ENCODE measurements at places on chromosomes 1 and 21.
A peak's percentile ranks its signal among the peaks of the same experiment; 100 is the strongest.

DNA sequence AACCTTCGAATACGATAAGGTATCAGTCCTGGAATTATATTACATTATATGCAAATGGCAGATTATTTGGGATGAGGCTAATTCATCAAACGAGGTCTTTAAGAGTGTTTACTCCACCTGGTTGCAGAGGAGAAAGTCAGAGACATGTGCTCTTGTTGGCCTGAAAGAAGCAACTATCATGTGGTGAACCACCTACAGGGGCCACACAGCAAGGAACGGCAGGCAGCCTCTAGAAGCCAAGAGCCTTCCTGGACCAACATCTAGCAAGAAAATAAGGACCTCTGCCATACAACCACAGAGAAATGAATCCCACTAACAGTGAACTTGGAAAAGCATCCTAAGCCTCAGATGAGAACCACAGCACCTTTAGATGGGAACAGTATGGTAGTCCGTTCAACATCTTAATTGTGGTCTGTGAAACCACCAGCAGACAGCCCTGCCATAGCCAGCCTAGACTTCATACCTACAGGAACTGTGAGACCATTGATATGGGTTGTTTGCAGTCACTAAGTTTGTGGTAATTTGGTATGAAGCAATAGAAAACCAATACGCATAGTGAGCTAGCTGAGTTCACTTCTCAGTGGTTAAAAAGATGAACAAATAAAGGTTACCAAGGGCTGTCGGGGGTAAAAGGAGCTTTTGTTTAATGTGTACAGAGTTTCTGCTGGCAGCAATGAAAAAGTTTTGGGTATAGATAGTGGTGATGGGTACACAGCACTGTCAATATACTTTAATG lies 345.7 kb upstream of the RUNX1 start:
- no peaks in the 10 kb centered on the region for H3K4me1 ChIP-seq
- no peak overlapping the region for H3K27ac ChIP-seq
- DNase-seq = no peak

GRCh38 chr1:50704126-50704525 lies 255.9 kb downstream of the FAF1 start:
- no peak overlapping the region for H3K4me3 ChIP-seq
- H3K27me3 ChIP-seq = no peaks in the 10 kb centered on the region
- no peak overlapping the region for H3K27ac ChIP-seq
- H3K36me3 ChIP-seq = no peaks in the 10 kb centered on the region
- DNase-seq = peak; percentile 52
- H3K4me1 ChIP-seq = peaks cover 68% of the 10 kb centered on the region

- H3K4me1 ChIP-seq = peaks cover 15% of the 10 kb centered on the region
- H3K4me3 ChIP-seq = no peak overlapping the region
- H3K27ac ChIP-seq = peak overlapping the region; percentile 66
- H3K27me3 ChIP-seq = peaks cover 7% of the 10 kb centered on the region
- H3K36me3 ChIP-seq = no peaks in the 10 kb centered on the region
- DNase-seq = no peak
Observed at GRCh38 chr1:15578921-15579682, 5.7 kb downstream of the AGMAT start.

GRCh38 chr1:225827076-225827475 lies 17.2 kb downstream of the EPHX1 start:
- H3K36me3 ChIP-seq = no peaks in the 10 kb centered on the region
- no peak for DNase-seq
- H3K4me1 ChIP-seq = peaks cover 22% of the 10 kb centered on the region
- no peak overlapping the region for H3K27ac ChIP-seq
- H3K4me3 ChIP-seq = no peak overlapping the region

DNA sequence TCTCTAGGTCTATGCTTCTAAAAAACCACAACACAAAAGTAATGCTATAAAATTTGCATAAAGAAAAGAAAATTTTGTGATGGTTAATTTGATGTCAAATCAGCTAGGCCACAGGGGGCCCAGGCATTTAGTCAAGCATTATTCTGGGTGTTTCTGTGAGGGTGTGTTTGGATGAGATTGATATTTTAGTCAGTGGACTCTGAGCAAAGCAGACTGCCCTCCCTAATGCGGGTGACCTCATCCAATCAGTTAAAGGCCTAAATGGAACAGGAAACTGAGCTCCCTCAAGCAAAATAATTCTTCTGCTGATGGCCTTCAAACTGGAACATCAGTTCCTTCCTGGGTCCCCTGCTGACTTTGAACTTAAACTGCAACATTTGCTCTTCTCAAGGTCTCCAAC lies 358.0 kb downstream of the DSCAM start:
- DNase-seq = no peak
- no peak overlapping the region for H3K27ac ChIP-seq
- H3K4me3 ChIP-seq = no peak overlapping the region
- H3K36me3 ChIP-seq = no peaks in the 10 kb centered on the region

DNA sequence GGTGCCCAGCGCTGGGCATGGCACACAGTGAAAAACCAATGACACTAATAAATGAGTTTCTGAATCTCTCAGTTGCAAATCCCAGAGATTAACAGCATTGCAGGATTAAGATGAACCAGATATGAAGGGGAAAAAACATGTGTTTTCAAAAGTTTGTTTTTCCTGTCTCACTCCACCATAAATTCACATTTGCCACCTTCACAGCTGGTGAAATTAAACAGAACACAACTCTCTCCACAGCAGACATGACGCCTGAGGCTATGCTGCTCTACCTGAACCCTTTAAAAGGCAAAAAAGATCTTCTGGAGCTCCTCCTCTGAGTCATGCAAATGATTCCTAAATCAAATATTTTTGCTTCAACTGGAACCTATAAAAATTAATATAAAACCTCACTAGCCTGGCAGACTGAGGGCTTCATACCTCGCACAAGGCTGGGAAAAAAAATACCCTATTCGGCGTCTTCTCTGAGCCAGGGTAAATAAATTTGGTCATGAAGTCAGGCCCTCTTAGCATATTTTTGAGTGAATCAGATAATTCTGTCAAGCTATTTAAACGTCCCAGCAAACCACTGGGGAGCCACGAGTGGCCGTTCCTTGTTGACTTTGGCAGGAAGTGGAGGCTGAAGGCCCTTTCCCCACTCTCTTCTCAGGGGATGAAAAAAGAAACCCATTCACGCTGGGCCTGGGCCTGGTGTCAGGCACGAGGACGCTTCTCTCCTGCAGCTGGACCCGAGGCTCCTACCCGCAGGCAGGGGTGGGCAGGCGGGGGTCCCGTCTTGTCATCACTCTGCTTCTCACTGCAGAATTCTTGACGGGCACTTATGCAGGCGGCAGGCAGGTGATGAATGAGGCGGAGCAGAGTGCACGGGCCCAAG lies 53.0 kb downstream of the DMRTB1 start:
- no peak for DNase-seq
- peaks cover 35% of the 10 kb centered on the region for H3K4me1 ChIP-seq
- H3K36me3 ChIP-seq = no peaks in the 10 kb centered on the region
- H3K27me3 ChIP-seq = no peaks in the 10 kb centered on the region
- H3K4me3 ChIP-seq = no peak overlapping the region

DNA sequence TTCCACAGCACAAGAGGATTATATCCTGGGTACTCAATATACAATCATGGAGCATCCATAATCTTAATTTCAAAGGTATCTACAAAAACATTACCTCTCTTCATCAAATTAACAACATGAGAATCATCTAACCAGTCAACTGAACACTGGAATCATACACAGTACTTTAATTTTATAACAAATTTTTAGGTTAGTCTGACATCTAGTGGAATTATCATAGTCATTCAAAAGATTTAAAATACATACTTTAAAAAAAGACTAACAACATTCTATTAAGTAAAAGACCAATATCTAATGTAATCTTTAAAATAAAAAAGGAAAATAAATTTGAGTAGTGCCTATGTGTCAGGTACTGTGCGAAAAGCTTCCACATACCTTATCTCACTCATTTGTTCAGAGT lies 16.8 kb upstream of the SH3GLB1 start:
- no peak overlapping the region for H3K27ac ChIP-seq
- H3K27me3 ChIP-seq = no peaks in the 10 kb centered on the region
- no peak overlapping the region for H3K4me3 ChIP-seq
- no peaks in the 10 kb centered on the region for H3K36me3 ChIP-seq
- DNase-seq = no peak
- no peaks in the 10 kb centered on the region for H3K4me1 ChIP-seq

GRCh38 chr1:186574926-186575325 lies 105.3 kb downstream of the PTGS2 start:
- no peaks in the 10 kb centered on the region for H3K27me3 ChIP-seq
- H3K4me3 ChIP-seq = no peak overlapping the region
